Testis (tissue), 5 donors: ENCODE measurements at places on chromosomes 7 and 10.
A peak's percentile ranks its signal among the peaks of the same experiment; 100 is the strongest.

DNA sequence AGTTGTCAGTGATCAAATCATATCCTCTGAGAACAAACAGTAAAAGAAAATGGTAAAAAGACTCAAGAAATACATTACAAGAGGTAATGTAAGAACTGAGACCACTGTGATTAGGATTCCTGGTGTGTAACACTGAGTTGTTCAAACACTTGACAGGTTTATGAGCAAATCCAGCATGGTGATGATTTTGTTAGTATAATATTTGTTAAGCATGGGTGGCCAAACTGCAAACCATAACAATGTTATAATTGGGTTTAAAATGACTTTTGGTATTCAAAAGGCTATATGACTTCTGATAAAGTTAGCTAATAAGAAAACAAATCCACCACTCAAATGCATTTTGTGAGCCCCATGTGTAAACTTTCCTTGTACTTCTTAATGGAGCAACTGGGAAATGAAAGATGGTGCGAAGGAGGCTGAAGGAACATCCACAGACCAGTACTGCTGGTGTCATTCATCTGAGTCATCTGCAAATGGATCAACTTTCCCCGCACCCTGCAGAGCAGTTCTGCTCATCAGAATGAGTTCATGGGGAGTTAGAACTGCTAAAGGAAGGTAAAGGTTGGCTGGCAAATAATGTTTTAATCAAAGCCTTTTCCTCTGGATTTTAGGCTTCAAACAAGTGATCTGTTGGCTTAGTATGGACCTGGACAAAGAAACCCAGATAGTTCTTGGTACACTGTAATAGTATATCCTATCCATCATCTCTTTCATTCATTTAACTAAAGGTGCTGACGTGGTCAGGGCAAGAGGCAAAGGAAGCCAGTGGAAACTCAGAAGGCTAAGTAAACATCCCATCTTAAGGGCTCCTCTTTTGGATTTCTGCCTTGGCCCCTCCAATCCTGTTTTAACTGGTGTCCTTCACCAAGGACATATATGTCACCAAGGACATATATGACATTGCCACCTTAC is 45.0 kb downstream of the AFAP1L2 start:
- no peak for DNase-seq

DNA sequence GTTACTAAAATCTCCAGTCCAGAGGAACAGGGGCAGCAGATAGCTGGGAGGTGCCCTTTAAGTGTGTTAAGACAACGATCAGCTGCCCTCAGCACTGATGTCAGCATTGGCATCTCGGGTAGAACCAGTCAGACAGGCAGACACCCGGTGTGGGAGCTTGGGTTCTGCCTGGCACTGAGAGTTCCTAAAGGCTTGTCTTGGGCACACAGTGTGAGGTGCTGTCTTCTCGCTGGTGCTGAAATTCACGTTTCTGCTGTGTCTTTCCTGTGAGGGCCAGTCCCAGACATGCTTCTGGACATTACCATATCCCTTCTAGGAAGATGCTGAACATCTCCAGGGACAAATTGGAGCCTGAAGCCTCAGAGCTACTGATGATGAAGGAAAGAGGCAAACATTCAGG is 156.2 kb downstream of the DNAJB6 start:
- peak; percentile 11 for DNase-seq

GRCh38 chr7:133139801-133140200 is 57.9 kb upstream of the CHCHD3 start:
- DNase-seq: no peak

DNA sequence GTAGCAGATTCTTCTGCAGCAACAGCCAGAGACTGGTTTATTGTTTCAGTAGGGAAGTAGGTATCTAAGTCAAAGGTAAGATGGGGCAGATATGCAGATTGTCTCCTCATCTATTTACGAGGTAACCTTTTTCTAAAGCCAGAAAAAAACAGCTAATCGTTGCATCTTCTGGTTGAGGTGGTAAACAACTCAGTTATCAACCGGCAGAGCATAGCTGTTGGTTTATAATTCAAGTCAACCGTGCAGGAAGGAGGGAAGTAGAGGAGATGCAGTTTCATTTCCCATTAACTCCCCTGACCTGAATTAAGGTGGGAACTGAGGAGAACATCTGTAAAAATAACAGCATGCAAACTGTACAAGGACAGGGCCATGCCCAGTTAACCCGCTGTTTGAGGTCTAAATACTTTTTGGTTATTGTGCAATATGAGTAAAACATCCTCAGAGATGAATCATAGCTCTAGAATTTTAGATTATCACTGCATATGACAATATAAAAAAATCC is 156.5 kb upstream of the ITGB1 start:
- no peak for DNase-seq

DNA sequence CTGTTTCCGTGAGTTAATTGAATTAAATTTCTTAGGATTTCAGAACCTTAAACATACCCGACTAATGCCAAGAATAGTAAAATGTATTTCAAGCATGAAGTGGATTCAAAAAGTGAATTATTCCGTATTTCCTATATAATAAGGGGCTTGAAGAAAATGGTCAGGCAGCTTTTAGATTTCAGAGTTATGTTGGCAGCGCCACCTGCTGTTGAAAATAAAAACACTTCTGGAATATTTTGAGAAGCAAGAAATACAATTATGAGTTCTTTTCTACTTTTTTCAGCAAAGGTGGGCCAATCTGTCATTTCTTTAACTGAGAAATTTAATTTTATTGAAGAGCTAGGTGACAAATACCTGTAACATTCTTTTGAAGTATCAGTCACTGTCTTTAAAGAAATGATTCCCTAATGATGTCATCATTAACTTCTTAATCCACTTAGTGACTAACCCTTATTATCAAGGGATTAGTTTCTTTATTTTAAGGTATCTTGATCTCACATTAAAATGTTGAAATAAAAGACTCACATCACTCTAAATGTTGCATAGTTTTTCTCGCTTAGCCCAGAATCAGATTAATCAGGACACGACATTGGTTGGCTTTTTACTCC is 36.6 kb upstream of the AGR3 start:
- peak; percentile 62 for DNase-seq

- no peak for DNase-seq
Observed at GRCh38 chr10:83164156-83164555, 975.2 kb upstream of the GHITM start.
